Activated T-helper 1 cell treated with anti-CD3 and anti-CD28 coated beads, Interleukin-2, amount 50 U/mL, for 16 hours (primary cell): ENCODE measurements at places on chromosomes 2 and 18.

DNA sequence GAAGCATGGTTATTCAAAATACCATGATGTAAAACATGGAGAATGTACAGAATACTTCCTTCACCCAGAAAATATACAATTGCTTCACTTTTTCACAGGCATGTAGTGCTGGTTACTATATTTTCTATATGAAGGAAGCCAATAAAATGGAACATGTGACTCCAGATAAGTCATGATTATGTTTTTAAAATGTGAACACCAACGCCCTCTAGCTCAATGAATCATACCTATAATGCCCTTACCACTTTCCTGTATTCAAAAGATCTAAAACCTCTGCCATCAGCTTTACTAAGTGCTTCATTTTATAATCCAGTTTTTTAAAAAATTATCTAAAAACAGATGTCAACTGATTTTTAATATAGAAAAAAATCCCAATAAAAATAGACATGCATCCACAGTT, 59.9 kb downstream of the SMAD2 start:
- DNase-seq, result no peak

- DNase-seq, result no peak
These were observed 237.8 kb upstream of the THSD7B start for GRCh38 chr2:136527560-136527959.

DNA sequence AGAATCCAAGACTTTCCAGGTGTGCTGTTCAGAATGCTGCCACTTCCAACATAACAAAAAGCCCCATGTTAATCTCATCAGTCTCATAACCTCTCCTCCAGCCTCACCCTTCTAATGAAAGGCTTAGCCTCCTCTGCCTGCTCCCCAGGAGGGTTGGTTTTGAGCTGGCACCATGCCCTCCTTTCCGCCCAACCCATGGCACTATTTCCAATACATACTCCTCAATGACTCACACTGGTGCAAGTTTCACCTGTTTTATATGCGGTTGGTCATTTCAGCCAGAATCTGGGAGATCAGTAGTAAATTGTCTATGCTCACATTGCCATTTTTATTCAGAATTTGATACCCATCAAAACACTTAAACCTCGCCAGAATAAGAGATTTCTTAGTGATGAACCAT, 157.6 kb upstream of the NRP2 start:
- no peak for DNase-seq

- no peak for DNase-seq
These were observed 12.4 kb downstream of the EHD3 start for GRCh38 chr2:31246184-31246852.

DNA sequence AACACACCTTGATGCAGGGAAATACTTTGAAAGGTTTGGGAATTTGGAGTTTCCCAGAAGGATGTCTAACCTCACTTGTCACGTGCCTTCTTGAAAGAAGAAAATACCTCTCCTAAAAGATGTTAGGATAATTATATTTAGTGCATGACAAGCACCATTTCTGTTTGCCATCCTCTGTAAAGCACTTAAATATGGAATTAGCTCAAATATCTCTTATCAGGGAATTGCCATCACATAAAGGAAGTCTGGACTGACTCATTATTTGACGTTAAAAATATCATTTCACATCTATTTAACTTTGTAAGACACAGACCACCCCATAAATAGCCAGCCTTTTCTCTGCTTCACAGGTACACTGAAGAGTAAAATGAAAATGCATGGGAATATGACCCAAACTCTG, 140.1 kb downstream of the STK39 start:
- DNase-seq, result no peak

DNA sequence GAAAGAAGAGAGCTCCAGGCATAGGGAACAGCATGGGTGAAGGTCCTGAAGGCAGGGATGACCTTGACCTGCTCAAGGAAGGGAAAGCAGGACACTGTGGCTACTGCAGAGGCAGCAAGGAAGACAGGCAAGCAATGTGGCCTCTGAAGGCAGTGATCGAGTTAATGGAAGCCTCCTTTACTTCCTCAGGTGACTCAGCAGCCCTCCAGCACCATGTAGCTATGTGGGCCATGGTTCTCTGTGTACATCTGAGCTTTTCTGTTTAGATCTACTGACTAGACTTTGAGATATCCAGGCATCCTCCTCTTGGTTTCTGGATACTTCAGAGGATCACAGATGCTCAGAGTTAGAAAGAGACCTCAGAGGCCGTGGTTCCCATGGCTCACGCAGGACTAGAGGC, 107.3 kb upstream of the PID1 start:
- no peak for DNase-seq

- DNase-seq, result no peak
These were observed 24.8 kb downstream of the MRPL35 start for GRCh38 chr2:86223927-86224560.

- no peak for DNase-seq
These were observed 33.7 kb upstream of the CDC42EP3 start for GRCh38 chr2:37705191-37705590.

DNA sequence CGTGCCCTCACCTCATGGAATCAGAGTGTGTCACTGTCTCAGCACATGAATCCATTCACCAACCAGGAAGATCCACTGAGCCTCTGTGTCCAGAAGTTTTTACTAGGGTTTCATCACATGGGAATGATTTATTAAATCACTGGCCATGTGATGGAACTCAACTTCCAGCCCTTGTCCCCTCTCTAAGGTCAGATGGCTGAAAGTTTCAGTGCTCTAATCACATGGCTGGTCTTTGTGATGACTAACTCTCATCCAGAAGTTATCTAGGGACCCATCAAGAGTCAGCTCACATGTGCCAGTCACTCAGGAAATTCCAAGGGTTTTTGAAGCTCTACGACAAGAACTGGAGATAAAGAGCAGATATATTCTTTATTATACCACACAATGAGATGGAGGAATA, 140.5 kb upstream of the GYPC start:
- no peak for DNase-seq

DNA sequence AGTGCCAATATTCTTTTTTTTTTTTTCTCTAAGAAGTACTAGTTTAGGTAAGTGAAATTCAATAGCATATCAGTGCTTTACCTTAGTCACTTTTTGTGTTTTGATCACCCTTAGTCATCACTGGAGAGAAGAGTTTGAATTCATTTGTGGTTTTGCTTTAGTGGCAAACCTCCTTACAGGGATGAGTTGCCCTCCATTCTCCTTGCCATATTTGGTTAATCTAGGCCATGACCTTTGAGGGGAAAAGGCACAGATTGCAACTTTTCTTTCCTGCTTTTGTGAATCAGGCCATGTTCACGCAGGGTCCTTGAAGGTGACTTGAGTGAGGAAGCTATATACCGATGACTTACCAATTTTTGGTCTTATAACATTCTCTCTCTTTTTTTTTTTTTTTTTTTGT, 34.4 kb downstream of the PLEKHA3 start:
- no peak for DNase-seq

DNA sequence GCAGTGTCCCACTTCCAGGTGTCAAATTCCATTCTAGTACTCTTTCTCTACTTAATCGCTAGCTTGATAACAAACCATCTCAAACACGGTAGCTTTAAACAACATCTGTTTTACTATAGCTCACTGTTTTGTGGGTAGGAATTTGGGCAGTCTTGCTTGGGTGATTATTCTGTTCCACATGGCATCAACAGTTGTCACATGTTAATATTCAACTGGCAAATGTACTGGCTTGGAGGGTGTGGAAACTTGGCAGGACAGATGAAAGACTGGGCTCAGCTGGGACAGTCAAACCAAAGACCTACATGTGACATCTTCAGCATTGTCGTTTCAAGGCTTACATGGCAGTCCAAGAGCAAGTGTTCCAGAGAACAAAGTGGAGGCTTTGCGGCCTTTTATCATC, 241.8 kb downstream of the PTH2R start:
- DNase-seq, result no peak

DNA sequence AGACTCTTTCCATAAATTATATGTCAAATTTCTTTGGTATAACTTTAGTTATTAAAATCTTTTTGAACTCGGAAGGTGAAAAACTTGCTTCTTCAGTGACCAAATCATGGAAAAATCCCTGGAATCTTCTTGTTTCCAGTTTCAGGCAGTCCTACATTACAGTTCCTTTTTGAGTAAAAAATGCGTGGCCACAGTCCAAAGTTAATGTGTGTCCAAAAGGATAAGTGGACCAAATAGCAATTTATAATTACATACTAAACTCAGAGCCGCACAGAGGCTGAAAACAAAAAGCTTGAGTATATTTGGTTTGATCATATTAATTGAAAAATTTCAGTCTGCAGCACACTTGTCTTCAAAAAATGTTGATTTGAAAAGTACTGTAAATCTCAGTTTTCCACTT, 28.4 kb upstream of the DYNC2LI1 start:
- no peak for DNase-seq

GRCh38 chr2:27175330-27175729, 26.5 kb downstream of the TCF23 start:
- DNase-seq, result no peak

GRCh38 chr2:74887445-74887951, 53.6 kb downstream of the HK2 start:
- no peak for DNase-seq

DNA sequence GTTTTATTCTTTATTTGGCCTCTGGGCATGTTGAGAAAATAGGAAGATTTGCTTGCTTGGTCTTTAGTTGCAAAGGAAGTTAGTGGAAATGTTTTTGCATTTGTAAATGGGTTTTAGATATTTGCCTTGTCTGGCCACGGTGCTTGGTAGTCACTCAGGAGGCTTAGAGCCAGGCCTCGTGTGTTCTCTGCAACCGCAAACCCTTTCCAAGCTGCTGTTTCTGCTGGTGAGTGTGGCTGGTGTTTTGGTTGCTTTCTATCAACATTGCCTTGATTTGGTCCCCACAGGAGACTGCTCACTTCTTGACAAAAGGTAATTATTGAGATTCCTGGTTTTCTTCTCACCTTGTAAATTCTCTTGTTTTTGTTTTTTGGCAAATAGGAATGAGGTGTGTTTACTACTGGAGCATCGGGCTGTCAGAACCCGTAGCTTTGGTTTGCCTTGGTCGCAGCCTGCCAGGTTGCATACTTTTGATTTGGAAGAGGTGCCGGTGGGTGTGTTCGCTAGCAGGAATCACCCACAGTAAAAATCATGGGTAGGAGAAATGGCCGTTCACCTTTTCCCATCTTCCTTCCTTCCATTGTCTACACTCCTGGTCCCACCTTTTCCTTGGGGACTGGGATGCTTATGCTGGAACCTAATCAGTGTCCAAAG, 15.8 kb downstream of the ASAP2 start:
- no peak for DNase-seq

GRCh38 chr2:20027260-20027677, 14.8 kb upstream of the MATN3 start:
- no peak for DNase-seq

- DNase-seq, result no peak
These were observed 4.3 kb downstream of the SLC39A6 start for GRCh38 chr18:36124841-36125240.

- DNase-seq, result no peak
These were observed 121.8 kb upstream of the RIOK3 start for GRCh38 chr18:23331091-23331920.

DNA sequence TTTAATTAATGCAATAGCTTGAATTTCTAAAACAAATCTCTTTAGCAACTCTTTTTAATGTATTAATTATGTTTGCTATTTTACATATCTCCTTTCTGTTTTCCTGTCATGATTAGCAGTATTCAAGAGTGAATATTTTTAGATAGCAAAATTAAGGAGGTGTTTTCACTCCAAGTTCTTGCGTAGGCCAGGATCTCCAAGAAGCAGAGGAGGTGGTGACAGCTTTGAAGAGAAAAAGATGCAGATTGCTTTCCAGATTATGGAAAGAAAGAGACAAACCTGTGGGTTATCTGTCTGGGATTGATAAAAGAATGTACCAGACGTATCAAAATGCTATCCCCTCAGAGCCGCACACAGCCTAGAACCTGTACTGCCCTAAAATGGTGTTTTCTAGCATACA, 163.5 kb upstream of the FAM98A start:
- no peak for DNase-seq

GRCh38 chr2:174138161-174138560, 110.2 kb downstream of the OLA1 start:
- DNase-seq, result no peak
